Adrenal gland (tissue), 19 donors: ENCODE measurements at places on chromosomes 12 and 14. TPM values are rescaled to one million over a fixed set of nuclear protein-coding genes. Genes with fewer than 3 reads are reported as not detected.

DNA sequence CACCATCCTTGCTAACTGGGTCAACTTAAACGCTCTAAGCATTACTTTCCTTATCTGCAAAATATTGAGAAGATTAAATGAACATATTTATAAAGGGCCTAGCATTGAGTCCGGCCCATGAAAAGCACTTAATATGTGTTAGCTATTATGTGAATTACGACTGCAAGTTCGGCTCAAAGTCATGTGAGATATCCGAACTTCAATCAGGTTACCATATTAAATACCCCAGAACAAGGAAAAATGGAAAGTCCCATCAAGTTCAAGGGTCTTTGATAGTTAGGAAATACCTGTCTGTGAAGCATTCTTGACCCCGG is 487 bp upstream of the NRDE2 start:
- DNase-seq, result no peak

The NGB gene
- 0.17 TPM for total RNA-seq

GRCh38 chr12:39277416-39277815 is 165.5 kb downstream of the KIF21A start:
- DNase-seq, result no peak

- DNase-seq, result no peak
Measured at GRCh38 chr12:106299202-106299774, 3.2 kb upstream of the TCP11L2 start.

- no peak for DNase-seq
Measured at GRCh38 chr14:69763761-69764510, 3.0 kb upstream of the SRSF5 start.

DNA sequence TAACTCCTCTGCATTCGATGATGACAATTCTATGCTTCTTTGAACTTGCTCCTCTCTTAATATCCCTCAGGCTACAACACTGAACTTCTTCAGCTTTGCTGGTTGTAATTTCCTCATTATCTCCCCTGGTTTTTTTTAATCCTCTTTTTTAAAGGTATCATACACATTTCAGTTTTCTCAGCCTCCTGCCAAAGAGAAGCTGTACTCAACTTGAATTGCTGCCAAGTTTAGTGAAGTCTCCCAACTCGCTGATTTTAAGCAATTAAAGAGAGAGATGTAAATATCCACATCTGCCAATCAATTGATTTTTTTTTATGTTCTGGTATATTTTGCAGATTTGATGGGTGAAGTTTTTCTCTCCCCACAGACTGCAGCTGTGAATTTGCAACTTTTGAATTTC is 817.8 kb downstream of the GALC start:
- no peak for DNase-seq

- no peak for DNase-seq
Measured at GRCh38 chr12:124357616-124358015, 62.7 kb downstream of the RFLNA start.

The VASH1 gene
- total RNA-seq, result 15.1 TPM

DNA sequence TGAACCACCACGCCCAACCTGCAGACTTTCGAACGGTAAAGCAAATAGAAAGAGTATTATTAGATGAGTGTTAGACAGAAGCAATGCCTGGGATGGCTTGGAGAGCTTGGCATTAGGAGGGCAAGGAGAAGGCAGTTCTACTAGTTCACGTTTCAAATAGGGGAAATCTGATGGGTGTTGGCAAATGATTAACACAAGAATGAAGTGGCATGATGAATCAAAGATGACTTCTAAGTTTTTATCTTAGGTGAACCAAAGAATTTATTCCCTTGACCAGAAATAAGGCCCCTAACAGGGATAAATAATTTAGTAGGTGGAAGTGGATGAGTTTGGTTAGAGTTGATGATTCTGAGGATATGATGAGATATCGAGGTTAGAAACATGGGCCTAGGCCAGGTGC is 38.5 kb downstream of the DRAM1 start:
- no peak for DNase-seq

GRCh38 chr12:47909839-47910465 is 5.2 kb upstream of the VDR start:
- no peak for DNase-seq
